Cardiac muscle cell (in vitro differentiated cells and primary cell): ENCODE measurements at places on chromosomes 6 and 20.

GRCh38 chr20:13317439-13317838 is 96.4 kb downstream of the ISM1 start:
- no peaks in the 10 kb centered on the region for H3K36me3 ChIP-seq
- no peak overlapping the region for H3K27ac ChIP-seq
- no peak overlapping the region for H3K4me3 ChIP-seq
- DNase-seq: no peak

DNA sequence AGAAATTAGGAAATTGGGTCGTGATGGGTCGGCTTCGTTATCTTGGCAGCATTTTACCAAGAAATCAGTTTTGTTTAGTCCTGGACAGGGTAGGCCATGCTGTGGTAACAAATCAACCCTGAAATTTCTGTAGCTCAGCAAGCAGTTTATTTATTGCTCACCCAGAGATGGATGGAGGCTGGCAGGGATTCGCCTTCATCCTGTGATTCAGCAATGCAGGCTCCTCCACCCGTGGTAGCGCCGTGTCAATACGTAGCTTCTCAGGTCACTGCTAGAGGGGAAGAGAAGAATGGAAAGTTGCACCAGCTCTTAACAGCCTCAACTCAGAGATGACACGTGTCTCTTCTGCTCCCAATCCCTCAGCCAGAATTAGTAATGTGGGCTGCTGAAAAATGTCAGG is 157.0 kb upstream of the SGK1 start:
- DNase-seq: no peak
- no peaks in the 10 kb centered on the region for H3K27me3 ChIP-seq
- no peak overlapping the region for H3K27ac ChIP-seq
- no peaks in the 10 kb centered on the region for H3K36me3 ChIP-seq
- no peak overlapping the region for H3K4me3 ChIP-seq
- H3K4me1 ChIP-seq: peaks cover under 1% of the 10 kb centered on the region

DNA sequence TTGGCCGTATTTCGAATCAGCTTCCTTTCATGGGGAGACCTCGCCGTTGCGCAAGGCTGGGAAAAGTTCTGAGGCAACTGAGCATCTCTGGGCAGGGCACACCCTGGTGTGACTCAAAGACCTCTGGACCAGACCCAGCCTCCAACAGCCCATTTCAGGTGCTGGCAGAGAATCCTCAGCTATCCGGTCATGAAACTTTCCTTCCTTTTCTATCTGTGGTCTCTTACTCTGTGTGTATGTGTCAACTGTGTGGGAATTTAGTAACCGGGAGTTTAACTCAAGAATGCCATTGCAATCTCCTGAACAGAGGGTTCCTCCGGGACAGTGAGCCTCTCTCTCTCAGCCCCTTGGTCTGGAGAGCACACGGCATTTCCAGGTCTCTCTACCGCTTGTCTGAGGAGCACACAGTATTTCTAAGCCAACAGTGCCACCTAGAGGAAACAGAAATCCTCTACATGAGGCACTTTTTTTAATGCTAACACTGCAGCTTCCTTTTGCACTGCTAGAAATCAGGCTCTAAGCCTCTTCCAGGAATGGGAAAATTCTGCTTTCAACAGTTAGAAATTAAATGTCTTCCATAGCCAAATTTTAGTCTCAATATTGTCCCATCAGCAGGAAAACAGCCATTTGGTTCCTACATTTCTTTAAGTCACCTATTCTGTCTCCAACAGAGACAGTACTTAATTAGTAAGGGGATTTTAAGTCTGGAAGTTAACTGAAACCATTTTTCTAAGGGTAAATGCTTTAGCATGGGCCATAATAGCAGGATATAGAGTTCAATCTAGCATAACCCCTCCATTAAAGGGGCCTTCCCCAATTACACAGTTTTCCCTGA is 32.7 kb downstream of the PLN start:
- no peaks in the 10 kb centered on the region for H3K36me3 ChIP-seq
- no peak overlapping the region for H3K4me3 ChIP-seq
- DNase-seq: peak; percentile 80
- no peaks in the 10 kb centered on the region for H3K27me3 ChIP-seq
- peak overlapping the region; percentile 10 for H3K27ac ChIP-seq
- H3K4me1 ChIP-seq: no peaks in the 10 kb centered on the region

- peak; percentile 29 for DNase-seq
- H3K27me3 ChIP-seq: no peaks in the 10 kb centered on the region
- no peaks in the 10 kb centered on the region for H3K4me1 ChIP-seq
- no peaks in the 10 kb centered on the region for H3K36me3 ChIP-seq
- H3K4me3 ChIP-seq: no peak overlapping the region
These were observed 394.2 kb downstream of the BMP2 start for GRCh38 chr20:7161690-7162089.

DNA sequence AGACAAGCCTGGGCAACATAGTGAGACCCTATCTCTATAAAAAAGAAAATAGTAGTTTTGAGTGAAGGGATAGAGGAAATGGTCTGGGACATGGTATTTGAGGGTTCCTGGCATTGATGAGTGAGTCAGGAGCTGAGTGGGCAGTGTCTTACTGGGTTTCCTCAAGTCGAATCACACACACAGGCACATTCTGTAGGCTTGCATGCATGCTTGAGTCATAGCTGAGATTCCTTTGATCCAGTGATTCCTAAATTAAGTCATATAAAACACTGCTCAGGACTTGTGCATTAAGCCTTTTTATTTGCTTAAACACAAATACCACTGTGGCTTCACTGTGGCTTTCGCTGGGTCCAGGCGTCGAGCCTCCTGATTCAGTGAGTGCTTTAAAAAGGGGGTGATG is 71.8 kb upstream of the TMEM181 start:
- H3K36me3 ChIP-seq: peaks cover 7% of the 10 kb centered on the region
- no peak overlapping the region for H3K4me3 ChIP-seq
- no peaks in the 10 kb centered on the region for H3K4me1 ChIP-seq
- DNase-seq: peak; percentile 91
